ENCODE measurements at places on chromosomes 3 and 15.

DNA sequence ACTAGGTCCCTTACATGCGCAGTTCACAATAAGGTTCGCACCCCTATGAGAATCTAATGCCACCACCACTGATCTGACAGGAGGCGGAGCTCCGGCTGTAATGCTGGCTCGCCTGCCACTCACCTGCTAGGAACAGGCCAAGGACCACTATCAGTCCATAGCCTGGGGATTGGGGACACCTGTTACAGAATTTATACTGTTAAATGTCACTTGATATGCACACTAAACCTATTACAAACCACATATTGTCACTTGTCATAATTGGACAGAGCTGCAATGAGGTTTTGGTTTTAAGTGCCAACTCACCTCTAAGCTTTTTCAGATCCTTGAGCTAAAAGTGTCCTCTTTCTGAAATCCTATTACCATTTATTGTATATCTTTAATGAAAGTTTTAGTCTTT lies 507.9 kb upstream of the TPRG1 start:
- no peak for DNase-seq

DNA sequence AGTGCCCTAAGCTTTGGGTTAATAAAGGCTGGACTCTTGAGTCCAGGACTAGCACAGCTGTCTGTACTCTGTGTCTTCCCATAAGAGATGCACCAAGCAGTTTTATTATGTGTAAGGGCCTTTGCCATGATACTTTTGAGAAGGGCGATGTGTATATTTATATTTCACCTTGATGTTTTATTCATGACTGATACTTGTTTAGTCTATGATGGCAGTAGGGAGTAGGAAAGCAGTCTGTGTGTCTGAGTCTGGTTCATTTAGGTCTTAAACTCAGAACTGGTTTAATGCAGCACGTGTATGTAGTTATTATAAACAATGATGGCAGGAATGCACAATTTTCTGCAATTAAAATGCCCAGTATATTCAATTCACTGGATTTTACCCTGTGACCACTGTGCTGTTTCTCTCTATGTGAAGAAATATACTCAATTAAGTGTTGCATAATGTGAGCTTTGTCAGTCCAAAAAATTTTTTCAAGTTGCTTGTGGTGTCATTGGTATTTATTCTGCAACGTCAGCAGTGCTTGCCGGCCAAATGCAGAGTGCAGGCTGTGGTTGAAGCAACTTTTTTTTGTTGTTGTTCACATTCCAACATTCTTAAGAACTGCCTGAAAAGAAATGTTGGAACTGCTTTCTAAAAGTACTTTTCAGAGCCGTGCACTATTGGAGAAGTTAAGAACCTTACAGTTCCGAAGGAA lies 423.7 kb upstream of the SEMA6D start:
- DNase-seq, result no peak

DNA sequence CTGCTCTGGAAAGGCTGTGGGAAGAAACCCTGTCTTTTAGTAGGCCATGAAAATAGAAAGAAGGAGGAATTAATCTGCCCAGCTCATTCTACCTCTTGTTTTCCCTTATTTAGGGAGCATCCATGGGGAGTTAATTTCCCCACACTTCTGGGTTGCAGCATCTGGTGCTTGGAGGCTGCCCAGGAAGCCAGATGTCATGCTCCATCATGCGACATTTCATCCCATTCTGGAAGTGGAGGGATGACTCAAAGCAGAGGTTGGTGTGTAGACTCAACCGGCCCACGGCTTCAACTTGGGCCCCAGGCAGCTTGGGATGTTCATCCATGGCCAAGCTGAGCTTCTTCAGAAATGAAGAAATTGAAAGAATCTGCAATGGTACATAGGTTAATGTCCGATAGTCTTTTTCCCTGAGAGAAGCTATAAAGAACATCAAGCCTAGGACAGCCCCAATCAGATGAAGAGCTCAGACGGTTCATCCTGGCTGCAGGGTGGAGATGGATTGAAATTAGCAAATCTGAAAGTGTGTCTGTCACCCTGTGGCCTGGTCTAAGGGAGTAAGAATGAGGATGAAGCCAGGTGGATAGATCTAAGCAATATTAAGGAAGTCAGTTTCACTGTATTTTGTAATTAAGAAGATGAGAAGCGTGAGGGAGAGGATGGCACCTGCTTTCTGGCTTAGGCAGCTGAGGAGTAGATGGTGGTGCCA lies 24.5 kb upstream of the PROK2 start:
- DNase-seq, result no peak

GRCh38 chr15:65757256-65757655 lies 34.8 kb downstream of the DENND4A start:
- DNase-seq, result no peak

DNA sequence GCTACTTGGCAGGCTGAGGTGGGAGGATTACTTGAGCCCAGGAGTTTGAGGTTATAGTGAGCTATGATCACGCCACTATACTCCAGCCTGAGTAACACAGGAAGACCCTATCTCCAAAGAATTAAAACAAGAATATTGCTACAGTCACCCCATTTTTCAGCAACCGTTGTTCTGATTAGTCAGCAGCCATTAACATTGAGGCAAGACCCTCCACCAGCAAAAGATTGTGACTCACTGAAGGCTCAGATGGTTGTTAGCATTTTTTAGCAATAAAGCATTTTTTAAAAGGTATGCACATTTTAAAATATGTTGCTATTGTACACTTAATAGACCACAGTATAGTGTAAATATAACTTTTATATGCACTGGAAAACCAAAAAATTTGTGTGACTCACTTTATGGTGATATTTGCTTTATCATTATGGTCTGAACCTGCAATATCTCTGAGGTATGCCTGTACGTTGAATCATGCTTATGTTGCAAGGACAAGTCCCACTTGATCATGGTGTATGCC lies 492.6 kb downstream of the SQOR start:
- no peak for DNase-seq

- DNase-seq, result no peak
Observed at GRCh38 chr3:168094580-168094876, 1.2 kb downstream of the GOLIM4 start.

- no peak for DNase-seq
Observed at GRCh38 chr3:123105201-123106189, 38.7 kb downstream of the PDIA5 start.

DNA sequence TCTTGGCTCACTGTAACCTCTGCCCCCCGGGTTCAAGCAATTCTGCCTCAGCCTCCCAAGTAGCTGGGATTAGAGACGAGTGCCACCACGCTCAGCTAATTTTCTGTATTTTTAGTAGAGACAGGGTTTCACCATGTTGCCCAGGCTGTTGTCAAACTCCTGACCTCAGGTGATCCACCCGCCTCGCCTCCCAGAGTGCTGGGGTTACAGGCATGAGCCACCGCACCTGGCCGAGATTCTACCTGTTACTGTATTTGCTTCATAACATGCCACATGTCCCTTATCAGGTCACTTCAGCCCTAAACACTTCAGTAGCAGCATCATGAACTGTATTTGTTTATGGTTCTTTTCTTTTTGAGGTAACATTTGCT lies 7.5 kb upstream of the LCTL start:
- no peak for DNase-seq

- no peak for DNase-seq
Observed at GRCh38 chr3:52036829-52037228, 19.5 kb downstream of the DUSP7 start.

- no peak for DNase-seq
Observed at GRCh38 chr15:93585012-93585411, 496.0 kb upstream of the RGMA start.

DNA sequence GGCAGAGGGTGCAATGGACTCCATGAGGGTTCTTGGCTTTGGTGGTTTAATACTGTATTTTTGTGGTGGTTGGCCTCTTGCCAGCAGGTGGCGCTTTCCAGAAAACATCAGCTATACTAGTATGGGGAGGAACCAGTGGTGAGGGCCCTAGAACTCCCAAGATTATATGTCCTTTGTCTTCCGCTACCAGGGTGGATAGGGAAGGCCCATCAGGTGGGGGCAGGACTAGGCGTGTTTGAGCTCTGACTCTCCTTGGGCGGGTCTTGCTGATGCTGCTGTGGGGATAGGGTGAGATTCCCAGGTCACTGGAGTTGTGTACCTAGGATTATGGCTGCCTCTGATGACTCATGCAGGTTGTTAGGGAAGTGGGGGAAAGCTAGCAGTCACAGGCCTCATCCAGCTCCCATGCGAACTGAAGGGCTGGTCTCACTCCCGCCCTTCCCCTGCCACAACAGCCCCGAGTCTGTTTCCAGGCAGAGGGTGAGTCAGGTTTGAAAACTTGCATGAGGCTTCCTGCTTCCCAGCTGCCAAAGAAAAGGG lies 357.7 kb downstream of the OTOL1 start:
- DNase-seq, result no peak

- DNase-seq, result no peak
Observed at GRCh38 chr15:89751748-89752147, 699 bp upstream of the MESP1 start.

- no peak for DNase-seq
Observed at GRCh38 chr3:56962206-56962605, 98.3 kb upstream of the SPATA12 start.

DNA sequence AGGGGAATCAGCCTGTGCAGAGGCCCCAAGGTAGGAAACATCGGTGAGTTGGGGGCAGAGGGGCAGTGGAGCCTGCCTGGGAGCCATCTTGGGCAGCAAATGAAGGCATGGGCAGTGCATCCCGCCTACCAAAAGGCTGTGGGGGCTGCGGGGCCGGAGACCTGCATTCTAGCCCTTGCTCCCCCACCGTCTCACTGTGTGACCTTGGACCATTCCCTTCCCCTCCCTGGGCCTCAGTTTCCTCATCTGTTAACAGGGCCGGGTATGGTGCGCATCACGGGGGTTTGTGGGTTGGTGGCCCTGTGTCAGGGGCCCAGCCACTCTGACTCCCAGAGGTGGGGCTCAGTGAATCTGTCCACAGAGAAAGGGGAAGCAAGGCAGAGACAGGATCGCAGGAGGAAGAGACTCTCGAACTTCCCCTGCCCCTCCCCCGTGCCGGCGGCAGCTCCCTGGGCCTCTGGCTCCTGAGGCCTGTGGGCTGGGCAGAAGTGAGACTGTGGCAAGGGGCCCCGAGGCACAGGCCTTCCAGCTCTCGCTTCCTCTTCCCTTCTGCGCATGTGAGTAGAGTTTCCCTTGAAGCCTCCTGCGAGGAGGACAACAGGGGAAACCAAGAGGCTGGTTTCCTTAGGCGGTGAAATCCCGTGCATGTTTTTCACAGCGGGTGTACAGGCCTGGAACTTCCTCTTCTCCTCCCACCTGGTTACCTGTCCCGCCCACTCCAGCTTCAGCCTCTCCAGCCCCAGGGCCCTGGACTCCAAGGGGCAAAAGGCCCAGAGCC lies 42.9 kb downstream of the IDH2 start:
- DNase-seq, result peak; percentile 73

All from activated CD4-positive, alpha-beta T cell treated with anti-CD3 and anti-CD28 coated beads, Interleukin-2, amount 50 U/mL, for 24 hours (primary cell).